ENCODE measurements at places on chromosomes 3 and 15.

DNA sequence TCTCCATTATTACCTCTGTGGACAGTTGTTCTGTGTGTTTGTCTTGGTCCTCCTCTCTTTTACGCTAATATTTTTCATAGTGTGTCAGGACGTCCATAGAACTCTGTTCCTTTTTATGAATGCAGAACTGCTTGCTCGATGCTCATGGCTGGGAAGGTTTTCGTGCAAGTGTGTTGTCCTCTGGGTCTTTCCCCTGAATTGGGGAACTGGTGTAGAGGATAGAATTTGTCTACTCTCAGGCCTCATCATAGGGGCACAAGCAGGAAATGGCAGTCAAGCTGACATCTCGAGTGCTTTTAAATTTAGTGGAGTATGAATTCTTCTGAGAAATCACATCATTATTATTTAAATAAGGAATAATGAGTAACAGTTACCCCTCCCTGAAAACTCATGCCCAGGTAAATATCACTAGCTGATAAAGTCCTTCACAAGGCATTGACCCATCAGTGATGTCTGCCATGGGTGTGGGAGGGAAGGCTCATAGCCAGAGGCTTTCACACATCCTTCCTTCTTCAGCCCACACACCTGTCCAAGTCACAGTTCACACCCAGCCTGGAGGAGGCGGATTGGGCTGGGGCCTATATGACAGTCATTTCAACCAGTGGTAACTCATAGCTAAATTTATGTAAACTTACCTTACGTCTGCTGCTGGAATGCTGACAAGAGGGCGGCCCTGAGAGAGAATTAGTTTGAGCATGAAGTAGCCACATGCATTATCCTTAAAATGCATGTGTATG is 226.1 kb downstream of the PLCL2 start:
- no peak for DNase-seq

DNA sequence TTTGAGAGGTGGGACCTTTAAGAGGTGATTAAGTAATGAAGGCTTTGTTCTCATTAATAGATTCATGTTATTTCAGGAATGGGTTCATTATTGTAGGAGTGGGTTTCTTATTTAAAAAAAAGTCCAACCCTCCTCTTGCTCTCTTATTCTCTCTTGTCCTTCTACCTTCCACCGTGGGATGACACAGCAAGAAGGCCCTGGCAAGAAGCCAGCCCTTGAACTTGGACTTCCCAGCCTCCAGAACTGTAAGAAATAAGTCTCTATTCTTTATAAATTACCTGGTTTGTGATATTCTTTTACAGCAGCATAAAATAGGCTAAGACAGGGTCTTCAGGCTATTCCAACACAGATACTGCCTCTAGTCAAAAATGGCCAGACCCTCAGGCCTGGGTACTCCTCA is 62.2 kb downstream of the MYLK start:
- no peak for DNase-seq

GRCh38 chr3:104810896-104811295 is 555.8 kb upstream of the ALCAM start:
- DNase-seq = no peak

DNA sequence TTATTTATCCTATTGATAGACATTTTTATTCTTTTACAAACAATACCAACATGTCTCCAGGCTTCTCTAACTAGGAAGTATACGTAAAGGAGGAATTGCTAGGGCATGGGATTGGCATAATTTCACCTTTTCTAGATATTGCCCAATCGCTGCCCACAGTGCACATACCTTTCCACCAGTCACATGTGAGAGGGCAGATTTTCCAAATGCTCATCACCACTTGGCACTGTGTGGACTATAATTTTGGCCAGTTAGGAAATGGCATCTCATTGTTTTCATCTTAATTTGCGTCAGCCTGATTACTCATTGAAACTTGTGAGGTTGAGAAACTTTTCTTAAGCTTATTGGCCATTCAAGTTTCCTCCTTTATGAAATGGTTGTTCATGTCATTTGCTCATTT is 57.4 kb upstream of the POLR2M start:
- DNase-seq = no peak

GRCh38 chr3:147616998-147617619 is 207.9 kb downstream of the ZIC1 start:
- DNase-seq = no peak

DNA sequence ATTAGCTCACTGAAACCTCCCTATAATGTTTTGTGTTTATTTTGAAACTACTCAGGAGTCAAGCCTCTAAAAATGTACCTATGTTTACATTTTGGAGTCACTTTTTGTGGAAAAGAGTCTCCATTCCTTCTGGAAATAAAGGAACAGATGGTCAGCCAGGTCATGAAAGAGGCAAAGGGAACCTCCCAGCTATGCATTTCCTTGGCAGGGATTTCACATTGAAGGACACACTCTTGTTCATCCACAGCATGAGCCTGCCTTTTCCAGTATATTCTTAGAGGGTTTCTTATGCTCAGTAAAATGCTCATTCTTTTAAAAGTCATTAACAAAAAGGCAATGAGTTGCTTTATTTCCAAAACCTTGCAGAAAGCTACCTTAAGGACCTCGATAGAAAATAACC is 20.8 kb downstream of the STAC start:
- DNase-seq = no peak
